ENCODE measurements at places on chromosomes 4 and X. TPM values are rescaled to one million over a fixed set of nuclear protein-coding genes. Genes with fewer than 3 reads are reported as not detected.
A peak's percentile ranks its signal among the peaks of the same experiment; 100 is the strongest.

Gene SSX2
- total RNA-seq = not detected

Gene TMSB15C
- total RNA-seq = 1.8 TPM

Gene AFAP1
- total RNA-seq = 16.6 TPM

Gene PDK3
- total RNA-seq = 16.0 TPM

Gene STK26
- 12.8 TPM for total RNA-seq

Gene GNL3L
- total RNA-seq = 26.5 TPM

Gene KIAA1210
- total RNA-seq = 0.15 TPM

Gene TCEAL6
- not detected for total RNA-seq

Gene SLC16A2
- 6.6 TPM for total RNA-seq

Gene GABRG1
- total RNA-seq = not detected

Gene SLC6A14
- total RNA-seq = 17.9 TPM

GRCh38 chr4:186693159-186693815 lies 30.4 kb downstream of the FAT1 start:
- H3K36me3 ChIP-seq = no peaks in the 10 kb centered on the region
- H3K4me3 ChIP-seq = no peak overlapping the region

DNA sequence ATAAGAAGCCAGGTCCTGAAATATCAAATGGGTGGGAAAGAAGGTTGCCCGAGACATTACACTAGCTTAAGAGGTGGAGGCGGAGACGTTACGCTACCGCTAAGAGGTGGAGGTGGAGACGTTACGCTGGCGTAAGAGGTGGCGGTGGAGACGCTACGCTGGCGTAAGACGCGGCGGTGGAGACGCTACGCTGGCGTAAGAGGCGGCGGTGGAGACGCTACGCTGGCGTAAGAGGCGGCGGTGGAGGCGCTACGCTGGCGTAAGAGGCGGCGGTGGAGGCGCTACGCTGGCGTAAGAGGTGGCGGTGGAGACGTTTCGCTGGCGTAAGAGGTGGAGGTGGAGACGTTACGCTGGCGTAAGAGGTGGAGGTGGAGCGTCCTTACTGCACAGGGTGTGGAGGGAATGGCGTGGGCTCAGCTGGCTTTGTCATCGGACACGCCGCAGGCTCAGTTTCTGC lies 12.8 kb downstream of the CYP4V2 start:
- peak overlapping the region; percentile 83 for H3K27ac ChIP-seq
- H3K4me3 ChIP-seq = no peak overlapping the region
- no peaks in the 10 kb centered on the region for H3K36me3 ChIP-seq

DNA sequence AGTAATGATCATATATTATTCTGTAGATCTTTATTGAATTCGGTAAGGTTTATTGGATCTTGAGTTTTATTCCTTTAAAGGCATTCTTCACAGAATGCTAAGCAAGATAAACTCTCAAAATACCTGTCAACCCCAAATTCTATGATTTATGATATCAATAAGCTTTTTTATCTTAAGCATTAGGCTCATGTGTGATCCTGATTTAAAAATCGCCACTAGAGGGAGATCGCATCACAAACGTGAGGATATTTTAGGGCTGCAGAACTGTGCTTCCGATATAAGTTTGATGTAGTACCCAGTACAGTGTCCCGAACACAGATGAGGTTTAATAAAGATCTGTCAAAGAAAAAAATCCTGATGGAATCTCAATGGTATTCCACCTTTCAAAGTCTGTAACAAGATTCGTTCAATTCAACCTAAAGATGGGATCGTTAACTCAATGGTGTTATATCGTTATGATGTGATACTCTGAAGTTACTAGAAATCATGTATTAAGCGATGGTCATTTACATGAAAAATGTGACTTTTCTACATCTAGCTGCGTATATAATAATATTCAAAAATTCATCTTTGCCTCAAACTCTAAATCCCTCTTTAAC lies 169.0 kb downstream of the CORIN start:
- H3K36me3 ChIP-seq = no peaks in the 10 kb centered on the region
- H3K4me3 ChIP-seq = no peak overlapping the region
- no peak overlapping the region for H3K27ac ChIP-seq
- no peaks in the 10 kb centered on the region for H3K4me1 ChIP-seq
- no peaks in the 10 kb centered on the region for H3K27me3 ChIP-seq

DNA sequence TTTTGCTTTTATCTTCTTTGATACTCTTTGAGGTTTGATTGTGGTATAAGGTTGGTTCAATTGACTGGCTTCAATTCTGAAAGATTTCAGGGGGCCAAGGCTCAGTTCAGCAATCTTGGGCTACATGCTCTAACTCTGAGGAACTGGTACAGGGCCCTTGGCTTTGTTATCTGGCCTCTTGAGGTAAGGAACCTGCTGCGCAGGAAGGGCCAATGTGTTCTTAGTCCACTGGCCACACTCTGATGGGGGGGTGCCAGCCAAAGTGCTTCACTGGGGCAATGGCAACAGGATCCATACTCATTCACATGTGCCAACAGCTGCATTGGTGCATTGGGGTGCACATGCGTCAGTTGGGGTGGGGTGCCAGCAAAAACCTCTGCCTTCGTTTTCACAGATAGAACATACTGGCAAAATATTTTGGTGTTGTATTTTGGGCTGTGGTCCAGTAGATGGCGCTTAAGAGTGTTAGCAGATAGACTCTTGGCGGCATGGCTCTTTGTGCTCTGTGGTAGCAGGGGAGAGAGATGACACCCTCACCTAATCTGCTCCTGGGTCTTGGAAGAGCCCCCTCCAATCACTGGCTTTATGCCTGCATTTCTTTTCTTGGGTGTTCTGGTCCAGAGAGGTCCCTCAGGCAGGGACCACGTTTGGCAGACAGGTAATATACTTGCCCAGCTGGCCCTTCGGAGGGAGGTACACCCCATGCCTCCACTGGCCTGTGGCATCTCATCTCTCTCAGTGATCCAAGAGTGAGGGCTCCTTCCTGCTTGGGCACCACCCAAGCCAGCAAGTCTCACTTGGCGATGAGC lies 42.9 kb downstream of the NDST3 start:
- H3K27me3 ChIP-seq = no peaks in the 10 kb centered on the region
- H3K4me3 ChIP-seq = no peak overlapping the region
- DNase-seq = no peak
- H3K36me3 ChIP-seq = no peaks in the 10 kb centered on the region
- no peaks in the 10 kb centered on the region for H3K4me1 ChIP-seq

DNA sequence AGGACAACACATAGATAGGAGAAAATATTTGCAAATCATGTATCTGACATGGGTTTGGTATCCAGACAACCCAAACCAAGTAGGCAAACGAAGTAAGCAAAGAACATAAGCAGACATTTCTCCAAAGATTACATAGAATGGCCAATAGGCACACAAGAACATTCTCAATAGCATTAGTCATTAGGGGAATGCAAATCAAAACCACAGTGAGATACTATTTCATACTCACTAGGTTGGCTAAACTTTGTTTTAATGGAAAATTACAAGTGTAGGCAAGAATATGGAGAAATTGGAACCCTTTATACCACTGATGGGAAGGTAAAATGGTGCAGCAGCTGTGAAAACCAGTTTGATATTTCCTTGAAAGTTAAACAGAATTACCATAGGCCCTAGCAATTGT lies 74.7 kb downstream of the CHRNA9 start:
- no peak overlapping the region for H3K27ac ChIP-seq
- H3K36me3 ChIP-seq = no peaks in the 10 kb centered on the region
- no peaks in the 10 kb centered on the region for H3K27me3 ChIP-seq

GRCh38 chr4:148986951-148987350 lies 544.7 kb upstream of the NR3C2 start:
- H3K36me3 ChIP-seq = no peaks in the 10 kb centered on the region
- no peaks in the 10 kb centered on the region for H3K4me1 ChIP-seq
- no peak overlapping the region for H3K4me3 ChIP-seq
- no peaks in the 10 kb centered on the region for H3K27me3 ChIP-seq

DNA sequence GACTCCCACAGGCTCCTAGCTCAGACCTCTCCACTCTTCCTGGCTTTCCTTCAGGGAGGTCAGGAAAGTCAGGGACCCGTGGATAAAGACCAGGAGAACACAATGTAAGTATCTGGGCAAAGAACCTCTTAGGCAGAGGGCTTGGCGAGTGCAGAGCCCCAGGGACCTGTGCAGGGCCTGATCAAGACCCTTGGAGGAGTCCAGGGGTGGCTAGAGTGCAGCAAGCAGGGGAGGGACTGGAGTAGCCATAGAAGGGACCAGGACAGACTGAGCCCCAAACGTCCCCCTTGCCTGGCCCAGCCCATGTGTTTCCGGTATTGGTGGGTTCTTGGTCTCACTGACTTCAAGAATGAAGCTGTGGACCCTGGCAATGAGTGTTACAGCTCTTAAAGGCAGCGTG lies 5.9 kb upstream of the TNIP2 start:
- H3K36me3 ChIP-seq = no peaks in the 10 kb centered on the region
- no peaks in the 10 kb centered on the region for H3K4me1 ChIP-seq
- no peak overlapping the region for H3K27ac ChIP-seq
- H3K27me3 ChIP-seq = no peaks in the 10 kb centered on the region
- DNase-seq = no peak
- H3K4me3 ChIP-seq = no peak overlapping the region

DNA sequence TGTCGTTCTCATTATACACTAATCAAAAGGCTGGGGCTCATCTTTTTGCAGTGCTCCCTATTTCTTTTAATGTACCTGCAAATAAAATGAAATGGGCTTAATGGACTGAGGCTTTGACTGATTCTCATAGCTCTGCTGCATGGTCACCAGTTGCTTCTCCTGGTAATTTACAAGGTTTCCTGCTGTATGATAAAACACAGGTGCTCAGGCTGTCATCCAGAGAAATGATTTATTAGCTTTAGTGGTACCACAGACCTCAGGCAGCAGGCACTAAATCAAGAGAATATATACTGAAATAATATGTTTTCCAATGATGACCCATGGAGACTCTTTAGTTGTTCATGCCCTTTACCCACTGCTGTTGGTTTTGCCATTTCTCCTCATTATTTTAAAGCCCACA lies 137.7 kb downstream of the C4orf33 start:
- no peak overlapping the region for H3K27ac ChIP-seq
- H3K27me3 ChIP-seq = no peaks in the 10 kb centered on the region
- no peak overlapping the region for H3K4me3 ChIP-seq
- H3K36me3 ChIP-seq = no peaks in the 10 kb centered on the region
- no peaks in the 10 kb centered on the region for H3K4me1 ChIP-seq

DNA sequence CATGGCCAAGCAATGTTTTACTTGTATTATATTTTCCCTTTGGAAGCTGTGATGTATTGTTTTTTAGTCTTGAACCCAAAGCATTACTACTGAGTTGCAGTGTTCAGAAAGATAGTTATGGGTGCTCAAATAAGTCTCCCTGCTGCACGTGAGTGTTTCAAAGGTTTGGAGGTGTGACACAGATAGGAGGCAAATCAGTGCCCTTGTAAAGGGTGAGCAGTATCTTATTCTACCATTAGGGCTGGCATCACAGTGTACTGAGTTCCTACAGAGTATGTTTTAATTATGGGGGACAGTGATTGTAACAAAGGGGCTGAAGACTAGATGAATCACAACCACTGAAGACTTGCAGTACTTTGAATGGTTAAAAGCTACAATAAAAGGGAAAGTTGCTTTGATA lies 38.3 kb downstream of the NOCT start:
- H3K27ac ChIP-seq = no peak overlapping the region
- H3K4me3 ChIP-seq = no peak overlapping the region
- no peak for DNase-seq
- H3K27me3 ChIP-seq = no peaks in the 10 kb centered on the region
- H3K36me3 ChIP-seq = no peaks in the 10 kb centered on the region

- H3K36me3 ChIP-seq = no peaks in the 10 kb centered on the region
- H3K4me3 ChIP-seq = no peak overlapping the region
These were observed 124.1 kb upstream of the MAB21L2 start for GRCh38 chr4:150457802-150458201.

- no peaks in the 10 kb centered on the region for H3K4me1 ChIP-seq
- peaks cover 12% of the 10 kb centered on the region for H3K27me3 ChIP-seq
- peak overlapping the region; percentile 4 for H3K27ac ChIP-seq
- H3K36me3 ChIP-seq = no peaks in the 10 kb centered on the region
- DNase-seq = peak; percentile 50
These were observed 55.5 kb downstream of the WFS1 start for GRCh38 chr4:6324999-6325787.

- H3K27ac ChIP-seq = no peak overlapping the region
- H3K4me1 ChIP-seq = no peaks in the 10 kb centered on the region
These were observed 310.1 kb downstream of the RAB28 start for GRCh38 chr4:13174001-13174400.

DNA sequence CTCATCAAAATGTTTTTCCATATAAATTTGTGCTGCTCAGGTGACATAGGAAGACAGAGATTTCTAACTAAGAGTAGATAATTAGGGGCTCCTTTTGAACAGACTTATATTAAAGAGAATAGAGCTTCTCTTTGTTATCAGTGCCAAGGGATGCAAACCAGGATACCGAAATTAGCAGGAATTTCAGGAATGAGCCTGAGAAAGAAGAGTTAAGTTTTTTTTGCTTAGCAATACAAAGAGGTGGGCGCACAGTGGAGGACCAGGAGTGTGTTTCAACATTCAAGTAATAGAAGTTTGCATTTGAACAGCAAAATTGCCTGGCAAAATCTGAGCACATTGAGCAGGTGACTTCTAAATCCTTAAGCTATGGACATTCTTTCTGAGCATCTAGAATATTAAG lies 541.3 kb downstream of the GBA3 start:
- no peak overlapping the region for H3K27ac ChIP-seq
- H3K4me1 ChIP-seq = no peaks in the 10 kb centered on the region
- H3K36me3 ChIP-seq = no peaks in the 10 kb centered on the region

DNA sequence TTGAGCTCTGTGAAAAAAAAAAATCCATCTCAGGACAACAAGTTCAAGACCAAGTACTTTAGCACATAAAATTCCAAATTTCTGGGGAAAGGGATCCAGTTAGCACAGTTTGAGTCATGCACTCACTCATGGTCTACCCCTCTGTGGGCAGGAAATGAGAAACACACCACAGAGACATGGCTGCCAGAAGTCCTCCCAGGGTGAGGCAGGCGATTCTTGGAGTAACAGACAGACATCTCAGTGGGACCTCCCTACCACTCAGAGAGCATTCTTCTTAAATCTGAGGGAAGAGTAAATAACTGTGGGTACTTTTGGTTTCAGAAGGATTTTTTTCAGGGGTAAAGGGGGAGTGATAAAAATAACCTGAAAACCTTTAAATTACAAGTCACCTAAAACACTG lies 14.1 kb downstream of the CXCL1 start:
- DNase-seq = no peak
- no peak overlapping the region for H3K27ac ChIP-seq
- no peaks in the 10 kb centered on the region for H3K27me3 ChIP-seq
- H3K36me3 ChIP-seq = no peaks in the 10 kb centered on the region
- H3K4me1 ChIP-seq = no peaks in the 10 kb centered on the region
- H3K4me3 ChIP-seq = no peak overlapping the region

DNA sequence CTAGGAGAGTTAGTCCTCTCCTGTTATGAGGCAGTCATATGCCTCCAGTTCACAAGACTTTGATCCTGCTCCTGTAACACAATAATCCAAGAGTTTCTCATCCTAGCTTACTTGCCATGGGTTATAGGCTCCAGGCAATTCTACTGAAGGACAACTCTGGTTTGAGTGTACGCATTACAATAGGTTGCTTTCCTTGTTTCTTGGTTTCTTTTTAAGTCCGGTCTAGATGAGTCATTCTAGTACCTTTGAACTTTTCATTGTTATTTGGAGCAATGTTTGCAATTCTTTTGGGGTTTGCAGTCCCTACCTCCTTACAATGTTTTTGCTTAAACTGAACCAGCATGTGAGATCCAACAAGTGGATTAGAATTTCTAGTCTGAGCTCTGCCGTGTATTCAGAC lies 109.1 kb downstream of the ANAPC4 start:
- no peaks in the 10 kb centered on the region for H3K4me1 ChIP-seq
- H3K27ac ChIP-seq = no peak overlapping the region
- no peaks in the 10 kb centered on the region for H3K27me3 ChIP-seq
- H3K4me3 ChIP-seq = no peak overlapping the region

GRCh38 chr4:139027776-139028175 lies 12.2 kb downstream of the NOCT start:
- DNase-seq = no peak
- no peak overlapping the region for H3K27ac ChIP-seq
- no peaks in the 10 kb centered on the region for H3K27me3 ChIP-seq
- no peak overlapping the region for H3K4me3 ChIP-seq
- H3K4me1 ChIP-seq = no peaks in the 10 kb centered on the region
- no peaks in the 10 kb centered on the region for H3K36me3 ChIP-seq

Data from breast epithelium (tissue), 4 donors.